ENCODE measurements at places on chromosomes 12 and 14.

- no peak for DNase-seq
Observed at GRCh38 chr12:55771736-55772135, 28.8 kb downstream of the GDF11 start.

DNA sequence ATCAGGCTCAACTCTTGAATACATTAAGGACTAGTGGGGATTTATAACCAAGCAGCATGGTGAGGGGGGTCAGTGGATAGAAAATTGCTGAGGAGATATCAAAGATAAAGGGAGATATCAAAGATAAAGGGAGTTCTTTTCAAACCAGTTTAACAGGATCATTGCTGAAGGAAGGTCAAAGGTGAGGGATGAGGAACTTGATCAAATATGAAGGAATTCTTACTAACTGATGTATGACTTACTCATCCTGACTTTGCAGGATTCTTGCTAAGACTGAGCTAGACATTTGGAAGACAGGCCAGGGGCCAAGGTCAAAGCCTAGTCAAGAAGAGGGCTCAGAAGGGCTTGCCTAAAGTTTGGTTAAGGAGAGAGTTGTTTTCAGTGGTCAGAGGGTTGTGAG lies 4.8 kb downstream of the ABHD4 start:
- DNase-seq: no peak

DNA sequence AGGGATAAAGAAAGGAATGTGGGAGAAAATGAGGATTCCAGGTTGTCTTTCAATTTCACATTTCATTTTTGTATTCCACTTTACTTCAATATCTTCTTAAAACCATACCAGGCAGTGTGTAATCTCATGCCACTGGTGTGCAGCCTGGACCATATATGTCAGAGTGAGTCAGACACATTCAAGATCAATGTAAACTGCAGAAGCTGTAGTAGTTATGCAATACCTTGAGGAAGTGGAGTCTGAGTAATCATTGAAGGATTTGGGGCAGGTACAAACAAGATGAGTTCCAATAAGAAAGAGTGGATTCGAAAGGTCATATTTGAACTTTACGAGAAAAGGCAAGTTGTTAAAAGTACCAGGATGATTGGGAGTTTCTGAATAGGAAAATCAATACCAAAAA lies 14.1 kb downstream of the PLCZ1 start:
- no peak for DNase-seq

- DNase-seq: no peak
Observed at GRCh38 chr12:49870501-49871262, 27.8 kb upstream of the BCDIN3D start.

GRCh38 chr12:71155225-71155624 lies 2.6 kb downstream of the TSPAN8 start:
- DNase-seq: no peak

GRCh38 chr12:25884024-25884919 lies 74.2 kb upstream of the RASSF8 start:
- DNase-seq: no peak
